H54 (cell line): ENCODE measurements at places on chromosomes 5 and 9.
A peak's percentile ranks its signal among the peaks of the same experiment; 100 is the strongest.

- DNase-seq, result no peak
These were observed 58.4 kb downstream of the SLC1A3 start for GRCh38 chr5:36664766-36665165.

DNA sequence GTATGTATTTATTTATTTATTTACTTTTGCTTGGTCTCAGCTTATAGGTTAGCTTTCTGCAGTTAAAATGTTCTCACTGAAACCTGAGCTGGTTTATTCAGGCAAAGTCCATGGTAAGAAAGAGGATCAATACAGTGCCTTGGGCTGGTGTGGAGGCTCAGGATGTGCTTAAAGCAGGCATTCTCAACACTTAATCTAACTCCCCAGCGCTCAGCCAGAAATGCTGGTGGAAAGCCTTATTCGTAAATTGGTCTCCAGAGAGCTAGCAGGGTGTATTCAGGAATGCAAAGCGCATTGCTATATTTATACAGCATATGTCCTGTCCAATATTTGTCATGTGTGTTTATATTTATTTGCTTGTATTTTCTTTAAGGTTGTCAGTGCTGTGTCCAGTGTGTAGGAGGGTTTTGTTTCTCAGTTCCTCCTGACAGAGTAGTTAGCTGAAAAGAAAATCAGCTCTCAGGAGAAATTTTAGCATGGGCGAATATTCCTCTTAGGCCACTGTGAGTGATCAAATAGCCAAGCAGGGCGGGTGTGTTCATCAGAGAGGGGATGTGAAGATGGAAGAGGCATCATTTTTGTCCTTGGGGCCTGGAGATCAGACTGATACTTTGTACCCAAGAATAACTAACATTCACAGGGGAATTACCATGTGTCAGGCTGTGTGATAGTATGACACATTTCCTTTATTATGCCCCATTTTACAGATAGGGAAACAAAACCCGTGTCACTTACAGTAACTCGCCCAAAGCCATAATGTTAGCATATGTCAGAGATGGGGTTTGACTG lies 65.8 kb downstream of the DOCK2 start:
- DNase-seq, result no peak

DNA sequence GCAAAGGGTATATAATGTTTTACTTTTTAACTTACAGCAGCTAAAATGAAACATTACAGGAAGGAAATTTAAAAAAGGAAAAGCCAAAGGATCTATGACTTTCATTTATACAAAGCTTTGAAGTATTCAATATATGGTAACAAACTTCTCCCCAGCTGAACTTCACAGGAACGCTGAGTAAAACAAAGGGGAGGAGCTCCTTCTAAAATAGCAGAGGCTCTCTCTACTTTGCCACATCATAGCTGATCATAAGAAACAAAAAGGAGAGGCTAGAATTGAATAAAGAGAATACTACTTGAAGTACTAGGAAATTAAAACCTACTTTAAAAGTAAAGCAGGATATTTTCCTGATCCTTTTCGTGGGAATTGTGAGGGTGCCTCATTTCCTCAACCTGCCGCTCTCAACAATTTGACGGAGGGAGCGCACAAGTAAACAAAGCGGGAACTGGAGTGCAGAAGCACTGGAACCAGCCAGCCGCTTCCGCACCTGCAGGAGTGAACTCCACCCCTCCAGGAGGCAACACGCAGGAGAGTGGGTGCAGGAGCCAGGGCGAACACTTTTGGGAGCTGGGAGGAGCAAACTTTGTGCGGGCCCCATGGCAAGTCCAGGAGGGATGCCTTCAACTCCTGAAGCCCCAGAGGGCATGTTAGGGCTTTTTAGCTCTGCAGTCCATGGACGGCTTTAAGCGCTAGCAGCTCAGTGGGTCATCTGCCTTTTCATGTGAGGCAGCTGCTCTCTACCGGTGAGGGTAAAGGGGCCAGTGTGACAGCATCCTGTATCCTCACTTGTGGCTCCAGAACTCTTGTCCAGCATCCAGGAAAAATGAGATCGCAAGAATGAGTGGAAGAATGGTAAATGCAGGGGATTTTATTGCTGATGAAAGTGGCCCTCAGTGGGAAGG lies 757.4 kb downstream of the PTPRD start:
- no peak for DNase-seq

DNA sequence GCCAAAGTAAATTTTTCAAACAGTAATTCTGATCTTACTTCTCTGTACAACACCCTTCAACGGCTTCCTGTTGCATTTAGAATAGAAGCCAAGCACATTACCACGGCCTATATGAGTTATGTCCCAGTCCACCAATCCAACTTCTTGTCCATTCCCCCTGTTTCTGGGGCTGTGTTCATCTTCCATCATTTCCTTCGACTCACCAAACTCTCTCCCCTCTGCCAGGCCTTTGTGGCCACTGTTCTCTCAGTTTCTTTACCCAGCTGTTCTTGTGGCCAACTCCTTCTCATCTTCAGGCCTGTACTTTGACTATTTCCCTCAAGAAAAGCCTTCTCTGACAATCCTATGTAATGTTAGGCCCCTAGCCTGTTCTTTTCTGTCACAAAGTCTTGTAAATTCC lies 259.4 kb upstream of the EFNA5 start:
- DNase-seq, result no peak

DNA sequence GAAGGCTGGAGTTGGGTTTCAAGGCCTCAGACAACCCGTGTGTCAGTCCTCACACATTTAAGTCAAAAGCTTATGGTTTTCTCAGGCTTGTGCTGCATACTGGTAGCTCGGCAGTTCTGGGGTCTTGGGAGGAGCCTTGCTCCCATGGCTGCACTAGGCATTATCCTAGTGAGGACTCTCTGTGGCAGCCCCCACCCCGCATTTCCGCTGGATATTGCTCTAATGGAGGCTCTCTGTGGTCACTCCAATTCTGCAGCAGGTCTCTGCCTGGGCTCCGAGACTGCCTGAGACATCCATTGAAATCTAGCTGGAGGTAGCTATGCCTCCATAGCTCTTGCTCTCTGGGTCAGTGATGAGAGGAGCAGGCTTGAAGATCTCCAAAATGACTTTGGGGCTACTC lies 311.5 kb upstream of the PTGER4 start:
- no peak for DNase-seq

DNA sequence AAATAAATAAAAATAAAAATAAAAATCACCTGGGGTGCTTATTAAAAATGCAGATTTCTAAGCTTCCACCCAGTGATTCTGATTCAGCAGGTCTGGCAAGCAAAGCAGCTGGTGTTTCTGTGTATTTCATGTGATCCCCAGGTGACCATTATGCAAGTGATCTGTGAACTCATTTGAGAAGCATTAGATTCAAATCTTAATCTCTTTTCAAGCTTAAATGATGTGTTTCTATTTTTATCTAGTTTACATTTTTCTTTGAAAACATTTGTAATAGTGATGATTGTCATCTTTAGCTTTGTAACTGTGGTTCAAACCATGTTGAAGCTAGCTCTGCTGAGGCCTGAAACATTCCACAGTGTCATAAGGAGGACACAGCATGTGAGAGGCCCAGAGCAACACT lies 804.8 kb upstream of the ZNF608 start:
- no peak for DNase-seq

GRCh38 chr5:134439210-134439654 lies 27.6 kb upstream of the CDKN2AIPNL start:
- peak; percentile 51 for DNase-seq

DNA sequence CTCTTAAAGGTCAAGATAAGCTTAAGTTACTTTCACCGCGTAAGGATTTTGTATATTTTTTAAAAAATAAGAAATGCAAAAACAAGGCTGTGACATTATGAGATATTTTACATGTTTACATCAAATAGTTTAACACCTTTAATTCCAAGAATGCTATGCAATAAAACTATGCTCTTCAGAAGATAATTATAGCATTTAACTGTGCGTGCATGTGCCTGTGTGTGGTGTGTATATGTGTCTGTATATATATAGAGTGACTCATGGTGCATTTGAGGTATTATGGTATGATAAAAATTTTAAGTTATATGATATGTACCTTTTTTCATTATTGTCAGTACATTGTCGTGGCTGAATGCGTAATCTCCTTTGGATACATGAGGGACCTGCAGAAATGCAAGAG lies 539.3 kb downstream of the PDE4D start:
- DNase-seq, result no peak

- DNase-seq, result no peak
These were observed 119.5 kb downstream of the SYK start for GRCh38 chr9:90921104-90921503.

DNA sequence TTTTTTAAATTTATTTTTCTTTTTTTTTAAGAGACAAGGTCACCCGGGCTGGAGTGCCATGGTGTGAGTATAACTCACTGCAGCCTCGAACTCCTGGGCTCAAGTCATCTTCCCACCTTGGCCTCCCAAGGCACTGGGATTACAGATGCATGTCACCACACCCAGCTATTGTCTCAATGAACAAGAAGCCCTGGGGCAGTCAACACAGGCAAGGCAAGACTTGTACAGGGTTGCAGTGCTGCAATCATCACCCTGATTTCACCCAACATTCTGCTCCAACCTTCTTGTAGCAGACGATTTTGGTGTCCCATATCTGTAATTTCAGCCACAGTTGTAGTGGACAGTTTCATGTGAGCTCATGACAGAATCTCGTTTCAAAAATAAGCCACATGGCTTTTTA lies 205.8 kb upstream of the KIF2A start:
- DNase-seq, result no peak

GRCh38 chr9:84583866-84584265 lies 85.7 kb upstream of the NTRK2 start:
- DNase-seq, result no peak

- DNase-seq, result no peak
These were observed 121.2 kb upstream of the RANBP3L start for GRCh38 chr5:36422952-36423351.

- no peak for DNase-seq
These were observed 216.2 kb upstream of the PIK3R1 start for GRCh38 chr5:67999391-67999790.

DNA sequence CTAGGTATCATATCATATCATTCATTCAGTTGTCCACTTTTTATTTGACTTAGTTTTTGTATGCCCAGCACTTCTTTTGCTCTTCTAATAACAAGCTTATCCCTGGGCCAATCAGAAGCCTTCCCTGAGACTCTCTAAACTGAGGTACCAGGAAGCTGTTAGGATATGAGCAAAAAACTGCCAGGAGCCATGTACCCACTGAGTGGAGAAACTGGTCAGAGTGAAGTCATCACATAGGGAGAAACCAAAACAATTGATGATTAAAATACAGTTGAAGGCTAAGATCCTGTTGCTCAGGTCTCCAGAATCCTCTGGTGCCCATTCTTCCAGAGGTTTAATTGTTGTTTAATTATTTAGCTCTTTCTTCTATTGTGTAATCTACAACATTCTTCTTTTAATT lies 120.2 kb downstream of the KIAA0825 start:
- DNase-seq, result no peak

GRCh38 chr9:15553528-15553898 lies 670 bp downstream of the CCDC171 start:
- DNase-seq, result no peak

DNA sequence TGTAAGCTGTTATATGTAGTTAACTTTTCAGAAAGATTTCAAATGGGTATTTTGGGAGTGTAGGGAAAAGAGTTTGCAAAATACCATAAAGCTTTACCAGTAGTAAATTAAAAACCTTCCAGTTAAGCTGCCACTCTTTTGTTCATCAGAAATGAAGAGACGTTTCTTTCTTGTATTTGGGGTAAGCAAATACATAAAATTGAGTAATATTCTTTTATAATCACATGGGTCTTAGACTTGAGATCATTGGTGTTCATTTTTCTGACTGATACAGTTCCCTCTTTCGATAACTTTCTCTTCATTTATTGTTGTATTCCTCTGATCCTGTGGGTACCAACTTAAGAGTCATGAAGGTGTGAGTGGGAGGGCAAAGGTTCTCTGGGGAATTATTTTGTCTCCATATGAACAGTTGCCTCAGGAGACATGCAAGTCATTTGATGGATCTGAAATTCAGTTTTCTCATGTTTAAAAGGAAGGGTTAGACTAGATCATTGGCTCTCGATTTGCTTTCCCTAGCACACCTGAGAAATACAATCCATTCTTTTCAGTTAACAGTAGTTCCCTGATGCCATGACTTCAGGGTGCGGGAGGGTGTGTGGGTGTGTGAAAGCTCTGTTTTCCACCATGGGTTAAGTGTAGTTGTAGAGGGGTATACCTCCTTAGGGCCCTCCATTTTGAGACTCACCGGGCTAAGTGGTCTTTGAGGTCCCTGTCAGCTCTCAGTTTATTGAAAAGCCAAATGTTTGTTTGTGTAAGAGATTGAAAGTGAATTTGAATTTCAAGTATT lies 47.7 kb downstream of the CNTRL start:
- no peak for DNase-seq

DNA sequence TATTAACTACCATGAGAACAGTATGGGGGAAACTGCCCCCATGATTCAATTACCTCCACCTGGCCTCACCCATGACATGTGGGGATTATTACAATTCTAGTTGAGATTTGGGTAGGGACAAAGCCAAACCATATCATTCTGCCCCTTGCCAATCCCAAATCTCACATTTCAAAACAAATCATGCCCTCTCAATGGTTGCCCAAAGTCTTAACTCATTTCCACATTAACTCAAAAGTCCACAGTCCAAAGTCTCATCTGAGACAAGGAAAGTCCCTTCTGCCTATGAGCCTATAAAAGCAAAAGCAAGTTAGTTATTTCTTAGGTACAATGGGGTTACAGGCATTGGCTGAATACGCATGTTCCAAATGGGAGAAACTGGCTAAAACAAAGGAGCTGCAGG lies 180.7 kb upstream of the CDH12 start:
- DNase-seq, result no peak

- DNase-seq, result peak; percentile 45
These were observed 1.8 kb upstream of the NTRK2 start for GRCh38 chr9:84667571-84668195.

DNA sequence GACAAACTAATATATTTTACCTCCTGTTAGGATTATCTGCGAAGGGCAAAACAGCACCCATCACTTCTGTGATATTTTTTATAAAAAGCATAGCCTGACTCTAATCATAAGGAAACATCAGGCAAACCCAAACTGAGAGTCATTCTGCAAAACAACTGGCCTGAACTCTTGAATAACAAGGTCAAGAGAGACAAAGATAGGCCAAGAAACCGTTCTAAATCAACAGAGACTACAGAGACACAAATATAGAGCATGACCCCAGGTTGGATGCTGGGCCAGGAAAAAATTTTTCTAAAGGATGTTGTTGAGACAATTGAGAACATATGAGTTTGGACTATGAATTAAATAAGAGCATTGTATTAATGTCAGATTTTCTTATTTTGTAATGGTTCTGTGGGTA lies 384.9 kb downstream of the NFIB start:
- no peak for DNase-seq

DNA sequence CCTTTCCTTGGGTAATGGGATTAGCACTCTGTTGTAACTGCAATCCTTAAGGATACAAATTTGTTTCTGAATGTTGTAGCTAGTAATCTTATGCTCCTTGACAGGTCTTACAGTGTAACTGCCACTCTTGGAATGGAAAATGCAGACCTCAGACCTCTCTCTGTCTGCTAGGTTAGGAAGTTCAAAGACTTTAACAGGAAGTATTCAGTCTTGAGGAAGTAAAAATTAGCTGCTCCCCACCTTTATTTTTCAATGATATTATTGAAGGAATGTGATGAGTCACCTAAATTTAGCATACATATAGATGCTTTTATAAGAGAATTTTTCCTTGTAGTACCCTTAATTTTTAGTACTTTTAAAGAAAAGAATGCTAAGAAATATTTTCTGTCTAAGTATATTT lies 71.5 kb downstream of the PAM start:
- no peak for DNase-seq
